ENCODE measurements at places on chromosomes 16 and 17.

GRCh38 chr17:17784657-17785267, 52.0 kb downstream of the SREBF1 start:
- no peak for DNase-seq

DNA sequence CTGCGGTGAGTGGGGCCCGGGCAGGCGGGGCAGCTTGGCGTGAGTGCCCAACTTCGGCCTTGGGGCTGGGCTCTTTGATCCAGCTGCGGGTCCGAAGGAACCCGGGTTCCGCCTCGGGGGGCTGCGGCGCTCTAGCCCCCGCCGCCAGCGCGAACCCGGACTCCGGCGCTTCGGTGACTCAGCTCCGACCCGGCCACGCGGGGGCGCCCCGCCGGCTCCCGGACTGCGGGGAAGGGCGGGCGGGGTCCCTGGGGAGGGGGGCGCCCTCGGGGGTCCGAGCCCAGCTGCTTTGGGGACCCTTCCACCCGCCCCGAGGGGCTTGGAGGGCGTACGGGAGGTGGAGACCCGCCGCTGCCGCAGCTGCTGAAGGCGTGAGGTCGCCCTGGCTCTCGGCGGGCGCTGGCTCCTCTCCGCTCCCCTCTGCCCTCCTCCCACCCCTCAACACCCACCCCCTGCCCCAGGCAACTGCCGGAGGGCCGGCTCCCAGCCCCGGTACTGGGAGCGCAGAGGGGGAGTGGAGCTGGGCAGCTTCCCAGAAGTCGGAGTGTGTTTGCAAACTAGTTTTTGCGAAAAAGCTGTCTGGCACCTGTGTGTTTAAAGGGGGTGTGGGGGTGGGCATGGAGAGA, 516 bp downstream of the CPNE2 start:
- peak; percentile 44 for DNase-seq

GRCh38 chr17:71934520-71934919, 186.3 kb upstream of the SOX9 start:
- DNase-seq: no peak

DNA sequence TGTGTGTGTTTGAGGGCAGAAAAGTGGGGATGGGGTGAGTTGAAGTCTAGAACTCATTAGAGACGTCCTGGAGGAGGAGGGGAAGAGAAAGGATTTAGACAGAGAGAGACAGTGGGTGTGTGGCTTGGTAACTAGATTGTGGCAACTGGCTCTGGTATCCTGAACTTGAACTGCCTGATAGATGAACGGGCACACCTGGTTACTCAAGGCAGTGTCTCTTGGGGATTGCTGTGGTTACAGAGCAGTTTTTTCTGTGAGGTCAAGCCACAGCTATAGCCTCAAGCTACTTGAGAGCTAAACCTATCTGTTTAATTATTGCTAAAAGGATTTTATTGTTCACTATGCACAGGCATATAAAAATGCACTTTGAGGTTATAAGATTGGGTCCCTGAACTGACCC, 29.8 kb upstream of the MYH2 start:
- no peak for DNase-seq

DNA sequence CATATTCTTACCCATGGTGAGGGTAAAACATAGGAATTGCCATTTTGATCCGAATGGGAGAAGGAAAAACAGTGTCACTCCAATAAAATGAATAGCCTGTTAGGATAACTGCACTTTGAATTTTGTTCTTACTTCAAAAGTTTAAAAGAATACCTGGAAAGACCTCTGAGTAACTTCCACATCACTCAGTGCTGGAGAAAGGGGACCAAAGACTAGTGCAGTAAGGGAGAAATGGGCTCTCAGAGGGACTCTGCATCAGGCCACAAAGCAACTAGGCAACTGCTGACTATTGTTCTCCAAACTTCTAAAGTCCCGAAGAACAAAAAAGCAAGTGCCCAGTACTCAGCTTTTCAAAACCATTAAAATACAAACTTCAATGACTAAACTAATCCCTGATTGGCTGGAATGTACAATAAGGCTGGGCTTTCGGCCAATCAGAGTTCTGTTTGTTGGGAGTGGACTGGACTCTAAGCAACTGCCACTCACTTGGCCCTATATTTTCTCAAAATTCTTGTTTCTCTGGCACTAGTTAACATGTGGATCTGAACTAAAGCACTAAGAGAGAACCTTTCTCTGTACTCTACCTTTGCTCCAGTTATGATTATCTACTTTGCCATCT, 6.2 kb downstream of the DNAJC7 start:
- no peak for DNase-seq

GRCh38 chr17:43019418-43019817, 2.8 kb downstream of the VAT1 start:
- DNase-seq: no peak

- no peak for DNase-seq
Observed at GRCh38 chr17:46141645-46142044, 51.6 kb downstream of the KANSL1 start.

DNA sequence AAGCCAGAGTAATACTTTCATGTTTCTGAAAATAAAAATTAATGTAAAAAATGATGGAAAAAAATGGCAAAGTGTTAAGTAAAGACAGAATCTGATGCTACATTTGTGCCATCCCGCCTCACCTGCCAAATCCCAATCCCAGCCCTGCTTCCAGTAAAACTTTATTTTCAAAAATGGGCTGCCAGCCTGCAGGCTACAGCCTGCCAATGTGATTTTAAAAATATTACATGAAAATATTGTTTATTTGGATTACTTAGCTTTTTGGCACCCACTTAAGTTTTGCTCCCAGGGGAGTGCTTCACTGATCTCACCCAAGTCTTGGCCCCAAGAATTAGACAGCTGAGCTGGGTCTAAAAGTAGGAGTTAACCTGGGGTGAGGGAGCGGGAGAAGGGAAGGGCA, 112.8 kb downstream of the C16orf78 start:
- no peak for DNase-seq

GRCh38 chr16:89034573-89034961, 57.6 kb upstream of the CBFA2T3 start:
- DNase-seq: no peak

DNA sequence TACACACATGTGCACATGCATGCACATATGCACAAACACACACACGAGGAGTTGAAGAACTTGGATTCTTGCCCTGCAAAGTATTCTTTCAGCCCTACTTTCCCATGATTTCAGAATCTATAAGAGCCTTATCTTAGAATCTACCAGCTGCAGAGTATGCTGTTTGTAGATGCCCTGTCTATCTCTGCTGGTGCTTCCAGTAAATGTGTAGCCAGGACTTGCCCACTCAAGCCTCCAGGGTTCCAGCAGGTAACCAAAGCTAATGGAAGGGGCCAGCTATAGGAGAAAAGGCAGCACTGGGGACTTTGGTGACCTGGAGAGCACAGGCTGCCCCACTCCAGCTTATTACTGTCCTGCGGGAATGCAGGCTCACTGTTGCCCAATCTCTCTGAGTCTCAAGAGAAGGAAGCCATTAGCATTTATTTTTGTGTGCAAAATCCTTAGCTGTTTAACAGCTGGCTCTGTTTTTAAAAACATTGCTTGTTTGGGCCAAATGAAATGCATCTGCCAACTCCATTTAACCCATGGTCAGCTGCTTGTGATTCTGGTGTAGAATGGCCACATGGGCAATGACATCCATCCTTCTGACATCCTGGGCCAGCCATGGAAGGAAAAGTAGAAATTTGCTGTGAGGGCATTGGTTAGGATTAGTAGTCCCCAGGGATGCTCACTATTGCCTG, 28.6 kb upstream of the XYLT1 start:
- DNase-seq: no peak

DNA sequence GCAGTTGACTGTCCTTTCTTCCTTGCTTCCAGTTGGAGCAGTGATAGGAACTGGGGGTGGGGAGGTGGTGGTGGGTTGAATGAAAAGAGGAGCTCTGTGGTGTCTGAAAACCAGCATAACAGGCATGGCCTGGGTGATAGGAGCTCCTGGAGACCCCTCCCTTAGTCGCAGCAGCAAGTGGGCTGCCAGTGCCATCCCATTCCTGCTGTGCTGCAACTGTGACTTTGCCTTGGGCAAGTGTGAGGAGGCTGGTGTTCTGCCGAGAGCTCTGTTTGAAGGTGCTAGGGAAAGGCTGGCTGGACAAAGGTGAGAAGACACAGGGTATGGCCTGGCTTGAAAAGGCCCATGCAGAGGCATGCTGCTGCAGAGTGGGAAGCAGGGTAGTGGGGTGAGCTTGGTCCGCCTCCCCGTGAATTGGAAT, 2.7 kb upstream of the CDK5R1 start:
- DNase-seq: no peak

- DNase-seq: no peak
Observed at GRCh38 chr17:58956997-58957724, 149.5 kb downstream of the TRIM37 start.

Measured in CD4-positive, alpha-beta T cell treated with Interleukin-10 for 1 hour (primary cell).